GM06990 (cell line): ENCODE measurements at places on chromosomes 2 and 18.

DNA sequence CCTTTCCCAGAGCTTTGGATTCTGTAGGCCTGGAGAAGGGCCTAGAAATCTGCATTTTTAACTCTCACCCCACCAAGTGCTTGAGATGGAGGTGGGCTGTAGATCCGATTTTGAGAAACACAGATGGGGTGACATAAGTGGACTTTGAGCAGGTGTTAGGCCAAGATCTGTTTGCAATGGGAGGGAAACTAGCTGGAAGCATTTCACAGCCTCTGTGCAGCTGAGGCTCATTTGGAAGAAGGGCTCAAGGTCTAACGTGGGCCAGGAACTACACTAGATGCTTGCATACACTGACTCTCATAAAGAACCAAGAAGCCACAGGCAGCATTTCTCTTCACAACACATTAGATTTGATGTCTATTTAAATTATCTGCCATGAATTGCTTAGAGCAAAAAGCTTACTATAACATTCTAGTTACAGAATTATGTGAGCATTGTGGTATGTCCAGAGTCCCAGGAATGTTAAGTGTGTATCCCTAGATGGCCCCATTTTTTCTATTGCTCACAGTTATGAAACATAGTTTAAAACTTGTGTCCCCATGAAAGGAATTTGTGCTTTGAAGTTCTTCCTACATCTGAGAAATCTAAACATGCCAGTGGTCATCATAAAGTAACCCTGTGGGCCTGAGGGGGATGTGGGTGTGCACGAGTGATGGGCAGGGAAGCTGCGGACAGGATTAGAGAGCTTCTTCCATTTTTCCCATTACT, 77.2 kb downstream of the CD28 start:
- DNase-seq = no peak

GRCh38 chr2:218354850-218355443, 1.7 kb upstream of the CATIP start:
- no peak for DNase-seq

- no peak for DNase-seq
Observed at GRCh38 chr2:219247678-219248642, 2.7 kb downstream of the STK16 start.

- no peak for DNase-seq
Observed at GRCh38 chr18:36590621-36591580, 237.9 kb downstream of the TPGS2 start.

DNA sequence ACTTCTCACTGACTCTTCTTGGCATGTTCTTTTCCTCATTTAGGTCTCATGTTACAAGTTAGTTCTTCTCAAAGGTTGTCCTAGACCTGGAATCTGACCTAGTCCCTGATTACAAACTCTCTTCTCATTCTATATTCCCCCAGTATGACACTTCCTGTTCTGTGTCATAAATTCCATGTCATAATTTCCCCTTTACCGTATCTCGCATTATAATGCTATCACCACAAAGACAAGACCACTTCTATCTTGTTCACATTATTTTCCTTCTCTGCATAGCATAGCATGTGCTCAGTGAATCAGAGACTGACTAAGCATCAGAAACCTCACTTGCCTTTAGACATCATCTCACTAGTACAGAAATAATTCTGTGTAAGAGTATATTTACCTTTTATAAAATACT, 63.6 kb upstream of the CAVIN2 start:
- DNase-seq = no peak

GRCh38 chr2:180571559-180571958, 408.8 kb upstream of the UBE2E3 start:
- DNase-seq = no peak

GRCh38 chr18:32930695-32931301, 158.0 kb upstream of the KLHL14 start:
- DNase-seq = peak; percentile 17

DNA sequence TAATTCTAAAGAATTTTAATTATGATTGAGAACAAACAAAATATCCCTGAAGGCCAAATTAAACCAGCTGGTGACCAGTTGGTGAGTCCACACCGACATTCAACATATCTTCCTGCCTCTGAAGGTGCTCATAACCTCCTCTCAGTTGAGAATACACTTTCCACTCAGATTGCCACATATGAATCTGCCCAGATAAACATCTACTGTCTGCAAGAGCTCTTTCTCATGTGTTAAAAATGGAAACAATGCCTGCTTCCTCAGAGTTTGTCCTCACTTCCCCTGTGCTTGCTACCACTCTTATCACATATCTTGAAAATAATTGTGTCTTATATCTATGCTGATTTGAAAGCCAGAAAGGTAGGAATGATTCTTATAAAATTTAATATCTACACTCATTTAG, 177.7 kb upstream of the GULP1 start:
- DNase-seq = no peak

- peak; percentile 52 for DNase-seq
Observed at GRCh38 chr2:106107509-106108131, 86.5 kb downstream of the UXS1 start.

- no peak for DNase-seq
Observed at GRCh38 chr2:44936275-44936674, 5.2 kb upstream of the SIX3 start.

DNA sequence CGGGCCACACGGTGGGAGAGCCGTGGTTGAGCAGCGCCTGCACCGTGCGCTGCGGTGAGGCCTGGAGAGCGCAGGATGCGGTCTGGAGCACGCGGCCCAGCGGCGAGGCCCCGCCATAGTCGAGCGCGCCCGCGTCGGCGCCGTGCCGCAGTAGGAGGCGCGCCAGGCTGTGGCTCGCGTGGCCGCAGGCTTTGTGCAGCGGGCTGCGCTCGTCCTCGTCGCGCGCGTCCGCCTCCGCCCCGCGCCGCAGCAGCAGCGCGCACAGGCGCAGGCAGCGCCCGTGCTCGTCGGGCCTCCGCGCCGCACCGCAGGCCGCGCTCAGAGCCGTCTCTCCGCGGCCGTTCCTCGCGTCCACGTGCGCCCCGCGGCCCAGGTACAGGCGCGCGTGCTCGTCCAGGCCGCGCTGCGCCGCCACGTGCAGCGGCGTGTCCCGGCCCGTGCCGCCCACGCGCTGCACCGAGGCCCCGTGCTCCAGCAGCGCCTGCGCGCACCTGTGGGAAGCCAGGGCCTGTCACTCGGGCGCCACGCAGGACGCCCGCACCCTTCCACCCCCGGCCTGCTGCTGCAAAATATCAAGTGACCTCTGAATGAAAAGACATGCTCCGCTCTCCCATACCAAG, 46.3 kb upstream of the GBX2 start:
- DNase-seq = no peak

- DNase-seq = no peak
Observed at GRCh38 chr2:102145934-102146333, 3.4 kb downstream of the IL1R1 start.

DNA sequence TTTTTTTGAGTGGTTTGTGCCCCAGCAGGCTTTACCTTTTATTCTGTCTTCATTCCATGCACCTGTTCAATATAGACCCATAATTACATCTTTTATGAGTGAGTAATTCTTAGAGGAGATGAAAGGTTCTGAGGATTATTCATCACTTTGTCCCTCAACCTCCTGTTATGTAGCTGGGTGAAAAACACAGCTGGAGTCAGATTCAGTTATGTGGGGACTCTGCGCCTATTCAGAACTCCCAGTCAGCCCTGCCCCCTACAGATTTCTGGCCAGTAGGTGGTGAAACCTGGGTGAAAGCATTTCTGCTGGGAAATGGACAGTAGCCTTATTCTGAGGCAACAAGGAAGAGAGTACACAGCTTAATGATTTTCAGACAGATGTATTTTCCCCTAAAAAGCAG, 107.8 kb downstream of the MGAT5 start:
- no peak for DNase-seq

- DNase-seq = no peak
Observed at GRCh38 chr2:67309281-67309680, 87.9 kb upstream of the ETAA1 start.

- no peak for DNase-seq
Observed at GRCh38 chr2:3459185-3460015, 59.9 kb downstream of the ADI1 start.

DNA sequence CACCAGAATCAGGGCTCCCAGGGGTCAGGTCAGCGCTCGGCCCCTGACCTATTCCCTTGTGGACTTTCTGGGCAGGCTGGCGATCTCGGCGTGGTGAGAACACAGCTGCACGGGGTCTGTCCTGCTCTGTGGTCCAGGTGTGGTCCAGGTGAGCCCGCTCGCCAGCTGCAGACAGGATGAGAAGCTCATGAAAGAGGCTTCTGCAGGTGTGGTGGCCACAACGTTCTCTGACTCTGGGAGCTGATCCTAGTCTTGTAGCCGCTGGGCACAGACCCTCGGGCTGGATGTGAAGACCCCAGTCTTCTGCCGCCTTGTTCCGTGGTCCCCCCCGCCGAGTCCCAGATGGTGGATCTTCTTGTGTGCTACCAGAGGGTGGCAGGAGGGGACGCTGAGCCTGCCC, 129.7 kb downstream of the RTP5 start:
- DNase-seq = no peak

GRCh38 chr2:173652311-173652710, 297.6 kb downstream of the CDCA7 start:
- no peak for DNase-seq
